Astrocyte of the hippocampus (primary cell): ENCODE measurements at places on chromosomes 12 and 14.

DNA sequence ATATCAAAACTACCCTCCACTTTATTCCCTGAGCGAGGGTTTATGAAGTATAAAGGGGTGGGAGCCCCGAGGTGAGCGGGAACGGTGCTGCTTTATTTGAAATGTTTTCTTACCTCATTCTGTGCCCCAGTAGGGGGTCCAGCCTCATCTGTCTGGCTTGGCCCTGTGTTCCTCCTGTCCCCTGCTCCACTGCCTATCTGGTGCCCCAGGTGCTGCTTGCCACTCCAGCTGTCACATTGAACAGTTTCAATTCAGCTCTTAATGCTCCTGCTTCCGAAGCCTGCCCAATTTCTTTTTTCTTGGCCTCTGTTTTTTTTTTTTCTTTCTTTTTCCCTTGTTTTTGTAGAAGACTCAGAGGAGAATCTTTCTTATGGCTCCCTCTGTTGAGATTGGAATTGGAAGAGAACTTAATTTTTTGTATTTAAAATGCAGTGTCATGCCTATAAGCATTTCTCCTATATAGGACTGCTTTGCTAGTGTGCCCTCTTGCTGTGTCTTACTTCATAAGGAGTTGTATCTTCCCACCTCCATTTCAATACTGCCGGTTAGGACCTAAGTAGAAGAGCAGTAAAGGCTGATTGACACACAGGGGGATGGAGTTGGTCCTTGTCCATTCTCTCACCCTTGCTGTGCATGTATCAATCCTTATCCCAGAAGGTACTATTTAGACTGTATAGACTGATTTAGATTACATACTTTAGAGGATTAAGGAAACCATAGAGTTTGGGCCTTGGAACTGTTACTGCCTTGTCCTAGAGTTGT is 2.3 kb downstream of the ATXN7L3B start:
- no peak for DNase-seq

GRCh38 chr12:39467432-39467870 is 24.5 kb upstream of the KIF21A start:
- DNase-seq: peak; percentile 43

- DNase-seq: no peak
Measured at GRCh38 chr14:77848031-77848430, 48.1 kb downstream of the ADCK1 start.

GRCh38 chr12:51321882-51322281 is 2.1 kb downstream of the BIN2 start:
- no peak for DNase-seq

DNA sequence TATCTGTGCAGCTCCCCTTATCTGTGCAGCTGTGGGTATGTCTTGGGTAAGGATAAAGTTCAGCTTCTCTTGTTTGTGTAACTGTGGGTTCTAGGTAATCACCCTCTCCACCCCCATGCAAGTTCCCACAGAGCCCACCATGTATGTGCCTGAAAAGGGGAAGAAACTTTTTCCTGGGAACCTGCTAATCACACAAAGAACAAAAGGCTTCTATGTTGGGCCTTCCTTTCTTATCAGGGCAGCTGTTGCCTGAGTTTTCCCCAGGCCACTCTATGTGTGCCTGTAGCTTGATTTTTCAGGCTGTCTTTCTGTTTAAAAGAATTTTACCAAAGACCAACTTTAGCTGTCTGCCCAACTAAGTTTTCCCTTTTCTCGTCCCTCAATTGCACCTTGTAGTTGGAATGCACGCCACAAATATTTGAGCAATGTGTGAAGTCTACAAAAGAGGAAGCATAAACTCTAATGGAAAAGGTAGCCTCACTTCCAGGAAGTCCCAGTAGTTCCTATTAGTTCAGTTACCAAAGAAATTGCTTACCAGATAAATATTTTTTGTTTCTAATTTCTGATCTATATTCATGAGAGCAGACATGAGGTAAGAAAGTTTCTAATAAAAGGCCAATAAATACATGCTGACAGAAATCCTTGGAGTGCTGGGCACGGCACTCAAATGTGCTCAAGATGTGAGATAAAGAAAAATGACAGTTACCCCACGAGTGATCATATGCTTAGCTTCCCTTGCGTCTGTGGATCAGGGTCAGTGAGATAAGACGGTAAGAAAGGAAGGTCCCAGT is 2.7 kb upstream of the GALC start:
- peak; percentile 64 for DNase-seq

- no peak for DNase-seq
Measured at GRCh38 chr14:29759521-29760340, 167.9 kb downstream of the PRKD1 start.

GRCh38 chr14:20247646-20248246 is 8.7 kb downstream of the OR11H4 start:
- no peak for DNase-seq

GRCh38 chr14:66649498-66649897 is 141.6 kb downstream of the GPHN start:
- no peak for DNase-seq

- no peak for DNase-seq
Measured at GRCh38 chr12:12474931-12475795, 87.5 kb downstream of the DUSP16 start.

GRCh38 chr14:71116568-71117122 is 209.4 kb downstream of the PCNX1 start:
- DNase-seq: no peak

DNA sequence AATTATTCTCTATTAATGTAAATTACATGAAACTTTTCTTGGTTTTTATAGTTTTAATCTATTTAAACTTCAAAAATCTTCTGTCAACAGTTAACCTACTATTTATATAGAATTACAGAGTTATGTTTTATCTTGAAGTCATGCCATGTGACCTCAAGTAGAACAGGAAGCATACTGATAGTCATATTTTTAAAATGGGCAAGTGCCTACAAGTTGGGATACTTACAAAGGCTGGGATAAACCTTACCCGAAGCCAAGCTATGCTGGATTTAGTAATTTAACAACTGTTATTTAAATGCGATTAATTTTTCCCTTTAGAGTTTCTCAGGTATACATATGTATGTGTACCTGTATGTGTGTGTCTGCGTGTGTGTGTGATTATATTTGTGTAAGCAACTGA is 266.9 kb downstream of the RASSF9 start:
- no peak for DNase-seq

DNA sequence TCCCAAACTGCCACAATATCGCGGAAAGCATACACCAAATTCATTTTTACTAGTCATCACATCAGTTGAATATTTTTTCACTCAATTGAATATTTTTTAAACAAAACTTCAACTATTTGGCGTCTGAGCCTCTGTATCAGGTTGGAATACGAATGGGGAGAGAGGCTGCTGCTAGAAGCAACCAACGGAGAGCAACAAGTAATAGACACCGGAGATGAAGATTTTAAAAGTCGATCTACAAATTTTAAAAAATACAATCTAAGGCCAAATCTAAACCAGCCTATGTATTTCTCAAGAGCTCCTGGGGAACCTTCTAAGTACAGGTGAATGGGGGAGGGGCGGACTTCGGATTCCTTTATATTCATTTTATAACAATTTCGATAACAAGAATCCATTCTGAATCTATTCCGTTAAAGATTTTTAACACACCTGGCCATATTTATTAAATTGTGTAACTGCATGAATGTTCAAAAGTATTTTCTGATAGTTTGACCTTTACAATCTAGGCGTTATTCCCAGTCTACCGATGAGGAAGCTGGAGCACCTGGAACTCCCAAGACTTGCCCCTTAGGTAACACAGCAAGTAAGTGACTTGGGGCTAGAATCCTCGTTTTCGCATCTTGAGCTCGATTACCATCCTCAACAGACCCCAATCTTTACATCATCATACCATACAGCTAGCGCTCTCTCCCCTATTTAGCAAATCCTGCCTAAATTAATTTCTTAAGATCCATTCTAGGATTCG is 1.2 kb downstream of the GNPNAT1 start:
- DNase-seq: peak; percentile 32

DNA sequence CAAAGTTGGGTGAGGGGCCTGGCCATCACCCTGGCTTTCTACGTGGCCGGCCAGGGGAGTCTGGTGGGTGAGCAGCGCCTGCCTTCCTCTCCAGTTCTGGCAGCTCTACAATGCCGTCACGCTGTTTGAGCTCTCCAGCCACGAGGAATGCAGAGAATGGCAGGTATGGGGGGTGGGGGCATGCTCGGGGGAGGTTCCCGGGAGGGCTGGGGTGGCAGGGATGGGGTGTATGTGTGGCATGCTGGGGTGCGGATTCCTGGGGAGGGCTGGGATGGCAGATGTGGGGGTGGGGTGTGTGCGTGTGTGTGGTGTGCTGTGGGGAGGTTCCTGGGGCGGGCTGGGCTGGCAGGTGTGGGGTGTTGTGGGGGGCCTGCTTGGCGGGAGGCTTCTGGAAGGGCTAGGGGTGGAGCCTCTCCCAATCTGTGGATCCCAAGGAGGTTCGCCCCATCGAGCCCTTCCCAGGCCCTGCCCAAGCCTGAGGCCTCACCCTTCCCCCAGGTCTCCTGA is 18.5 kb downstream of the RHOF start:
- DNase-seq: peak; percentile 80

GRCh38 chr12:48999371-49000131 is at the start of gene DDN:
DDN (minus strand) TSS chr12:48999375; CDS start chr12:48999287, 88 bp downstream.
- DNase-seq: peak; percentile 61

- no peak for DNase-seq
Measured at GRCh38 chr12:57000393-57000792, 6.0 kb downstream of the ZBTB39 start.

DNA sequence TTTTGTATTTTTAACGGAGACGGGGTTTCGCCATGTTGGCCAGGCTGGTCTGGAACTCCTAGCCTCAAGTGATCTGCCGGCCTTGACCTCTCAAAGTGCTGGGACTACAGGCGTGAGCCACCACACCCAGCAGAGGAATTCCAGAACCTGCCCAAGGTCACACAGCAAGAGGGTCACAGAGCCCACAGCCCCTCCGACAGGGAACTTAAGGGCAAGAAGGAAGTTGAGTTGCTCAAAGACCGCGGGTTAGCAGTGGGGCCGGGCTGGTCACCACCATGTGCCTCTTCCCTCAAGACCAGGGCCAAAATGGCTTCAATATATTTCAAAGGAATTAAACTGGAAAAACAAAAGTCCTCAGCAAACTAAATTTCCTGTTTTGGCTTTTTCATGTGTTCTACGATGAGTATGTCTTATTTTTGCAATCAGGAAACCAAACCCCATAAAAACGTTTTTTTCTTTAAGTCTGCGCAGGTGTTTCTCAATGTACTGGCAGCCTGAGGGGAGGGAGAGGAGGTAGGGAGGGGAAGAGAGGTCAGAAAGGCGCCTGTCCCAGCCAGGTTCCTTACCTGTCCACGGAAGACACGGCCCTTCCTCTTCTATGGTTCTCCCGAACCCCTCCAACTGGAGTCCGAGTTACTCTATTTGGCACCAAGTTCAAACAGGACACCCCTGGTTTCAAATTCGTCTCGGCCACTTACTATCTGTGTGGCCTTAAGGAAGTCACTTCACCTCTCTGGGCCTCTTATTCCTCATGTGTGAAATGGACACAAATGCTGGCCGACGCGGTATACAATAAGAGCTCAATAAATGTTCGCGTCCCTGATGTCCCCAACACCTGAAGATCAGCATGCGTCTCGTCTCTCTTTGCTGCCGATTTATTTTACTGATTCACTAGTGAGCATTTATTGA is 778 bp downstream of the SLC8B1 start:
- no peak for DNase-seq

DNA sequence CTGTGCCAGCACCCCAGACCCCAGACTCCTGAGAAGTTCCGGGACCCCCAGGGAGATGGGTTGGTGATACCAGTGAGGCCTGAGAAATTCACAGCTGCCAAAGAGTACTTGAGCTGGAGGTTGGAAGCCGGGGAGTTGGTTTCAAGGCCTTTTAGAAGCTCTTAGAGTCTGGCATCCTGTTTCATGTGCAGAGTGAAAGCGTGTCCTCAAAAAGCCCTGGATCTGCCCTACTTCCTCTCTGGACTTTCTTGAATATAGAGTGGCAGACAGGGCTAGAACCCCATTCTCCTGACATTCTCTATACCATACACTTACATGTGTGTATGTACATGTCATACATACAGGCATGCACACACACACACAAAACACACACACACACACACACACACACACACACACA is 31.3 kb upstream of the PPM1A start:
- no peak for DNase-seq

DNA sequence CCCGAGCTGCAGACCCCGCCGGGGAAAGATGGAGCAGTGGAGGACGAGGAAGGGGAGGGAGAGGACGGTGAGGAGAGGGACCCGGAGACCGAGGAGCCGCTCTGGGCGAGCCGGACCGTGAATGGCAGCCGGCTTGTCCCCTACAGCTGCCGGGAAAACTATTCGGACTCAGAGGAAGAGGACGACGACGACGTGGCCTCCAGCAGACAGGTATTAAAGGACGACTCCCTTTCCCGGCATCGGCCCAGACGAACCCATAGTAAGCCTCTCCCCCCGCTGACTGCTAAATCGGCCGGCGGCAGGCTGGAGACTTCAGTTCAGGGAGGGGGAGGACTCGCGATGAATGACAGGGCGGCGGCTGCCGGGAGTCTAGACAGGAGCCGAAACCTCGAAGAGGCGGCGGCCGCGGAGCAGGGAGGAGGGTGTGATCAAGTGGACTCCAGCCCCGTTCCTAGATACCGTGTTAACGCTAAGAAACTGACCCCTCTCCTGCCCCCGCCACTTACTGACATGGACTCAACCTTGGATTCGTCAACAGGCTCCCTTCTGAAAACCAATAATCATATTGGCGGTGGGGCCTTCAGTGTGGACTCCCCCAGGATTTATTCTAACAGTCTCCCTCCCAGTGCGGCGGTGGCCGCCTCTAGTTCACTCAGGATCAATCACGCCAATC is 962 bp downstream of the LEMD3 start:
- peak; percentile 79 for DNase-seq

- DNase-seq: no peak
Measured at GRCh38 chr12:19515179-19515578, 75.9 kb downstream of the AEBP2 start.

- no peak for DNase-seq
Measured at GRCh38 chr12:18576648-18577047, 161.2 kb downstream of the PLCZ1 start.

- DNase-seq: peak; percentile 22
Measured at GRCh38 chr12:70919597-70920035, 922 bp downstream of the PTPRR start.

GRCh38 chr12:47822863-47823262 is 3.2 kb upstream of the HDAC7 start:
- no peak for DNase-seq

- no peak for DNase-seq
Measured at GRCh38 chr14:105384041-105384557, 14.2 kb upstream of the TEX22 start.

DNA sequence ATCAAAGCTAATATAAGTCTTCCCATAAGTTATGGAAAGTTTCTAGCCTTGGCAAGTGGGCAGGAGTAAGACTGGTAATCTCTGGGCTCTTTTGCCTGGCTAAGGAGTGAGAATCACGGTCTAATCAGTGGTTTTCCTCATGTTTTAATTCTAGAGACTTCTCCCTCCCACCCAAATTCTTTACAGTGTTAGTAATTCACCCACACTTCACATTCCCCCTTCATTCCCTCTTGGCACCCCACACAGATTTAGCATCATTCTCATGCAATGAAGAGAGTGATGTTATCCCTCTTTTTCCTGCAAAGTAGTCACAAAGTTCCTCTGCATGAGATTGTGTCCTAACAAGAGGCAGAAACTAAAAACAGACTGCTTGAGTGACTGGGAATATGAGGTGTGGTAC is 28.6 kb upstream of the CACNA2D4 start:
- peak; percentile 84 for DNase-seq
